ENCODE measurements at places on chromosomes 5 and 9. TPM values are rescaled to one million over a fixed set of nuclear protein-coding genes. Genes with fewer than 3 reads are reported as not detected.

The TLR4 gene
- polyA plus RNA-seq, result 3.8 TPM

The CCDC183 gene
- polyA plus RNA-seq, result 3.8 TPM

The CSNK1G3 gene
- 5.8 TPM for polyA plus RNA-seq

The SARDH gene
- 1.7 TPM for polyA plus RNA-seq

The SPATA31E1 gene
- polyA plus RNA-seq, result not detected

The ACTBL2 gene
- not detected for polyA plus RNA-seq

The SGTB gene
- polyA plus RNA-seq, result 2.6 TPM

The C9orf153 gene
- polyA plus RNA-seq, result 0.18 TPM

The SOX30 gene
- polyA plus RNA-seq, result 0.41 TPM

The PCDHA5 gene
- 0.02 TPM for polyA plus RNA-seq

The JAKMIP2 gene
- 0.32 TPM for polyA plus RNA-seq

The PCDHB2 gene
- polyA plus RNA-seq, result 0.59 TPM

- DNase-seq, result no peak
These were observed 189.5 kb downstream of the SEC61B start for GRCh38 chr9:99411479-99412115.

DNA sequence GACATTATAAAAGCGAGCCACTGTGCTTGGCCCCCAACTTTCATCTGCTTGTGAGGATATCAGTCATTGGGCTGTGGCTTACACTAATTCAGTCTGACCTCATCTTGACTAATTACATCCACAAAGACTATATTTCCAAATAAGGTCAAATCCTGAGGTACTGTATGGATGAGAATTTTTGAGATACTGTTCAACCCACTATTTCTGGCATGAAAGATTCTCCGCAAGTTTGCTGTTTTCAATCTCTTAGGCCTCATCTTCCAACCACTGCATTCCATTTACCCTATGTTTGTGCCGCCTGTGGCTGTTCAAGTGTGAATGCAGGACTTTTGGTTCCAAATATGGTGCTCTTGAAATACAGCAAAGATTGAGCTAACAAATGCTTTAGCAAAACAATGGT lies 400.9 kb upstream of the SGCD start:
- DNase-seq, result no peak

GRCh38 chr5:149551227-149552037 lies at the start of gene CSNK1A1:
Gene CSNK1A1 (minus strand): TSS chr5:149551439. CDS start chr5:149550964, 475 bp downstream.
- DNase-seq, result peak; percentile 98

DNA sequence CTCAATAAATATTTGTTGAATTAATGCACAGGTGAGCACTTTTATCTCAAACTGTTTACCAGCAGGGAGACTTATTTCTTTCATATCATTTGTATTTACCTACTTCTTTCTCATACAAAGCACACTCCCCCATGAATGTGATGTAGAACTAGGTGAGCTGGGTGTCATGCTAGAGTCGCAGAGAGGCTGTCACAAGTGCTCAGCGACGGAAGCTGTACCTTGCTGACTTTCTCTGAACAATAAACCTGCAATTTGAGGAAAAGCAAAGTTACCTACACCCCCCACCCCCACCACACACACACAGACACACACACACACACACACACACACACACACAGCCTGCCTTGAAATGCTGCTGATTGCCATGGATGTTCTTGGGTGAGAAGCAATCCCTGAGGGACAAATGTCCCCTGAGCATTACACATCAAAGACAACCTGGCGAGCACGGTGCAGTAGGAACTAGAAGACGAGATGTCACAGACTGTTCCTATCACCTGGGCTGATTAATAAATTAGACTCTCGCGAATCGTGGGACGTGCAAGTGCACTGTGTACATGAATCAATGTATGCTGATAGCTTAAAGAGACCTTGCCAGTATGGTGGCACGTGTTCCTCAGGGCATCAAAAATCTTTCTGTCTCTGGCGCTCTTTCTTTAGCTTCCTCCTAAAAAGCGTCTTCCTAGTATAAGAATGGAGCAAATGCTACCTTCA lies 66.1 kb downstream of the BRINP1 start:
- no peak for DNase-seq

DNA sequence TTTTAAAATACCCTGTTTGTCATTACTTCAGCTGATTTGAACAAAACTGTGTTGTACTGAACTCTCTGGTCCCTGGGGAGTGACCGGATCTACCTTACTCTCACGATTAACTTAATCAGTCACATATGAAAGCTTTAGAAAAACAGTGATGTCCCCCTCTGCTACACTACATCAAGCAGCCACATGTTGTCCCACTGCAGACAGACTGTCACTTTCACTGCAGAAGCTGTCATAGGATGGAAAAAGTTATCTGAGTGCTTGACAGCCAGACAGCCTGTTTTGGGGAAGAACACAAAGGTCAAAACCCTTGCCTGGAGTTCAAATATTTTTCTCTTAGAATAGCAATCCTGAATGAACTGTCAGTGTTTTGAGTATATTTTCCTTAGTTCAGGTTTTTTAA lies 546.4 kb downstream of the DTWD2 start:
- DNase-seq, result no peak

- DNase-seq, result no peak
These were observed 5.6 kb upstream of the ABLIM3 start for GRCh38 chr5:149135536-149136201.

- DNase-seq, result no peak
These were observed 778.9 kb upstream of the ZNF608 start for GRCh38 chr5:125525356-125525755.

DNA sequence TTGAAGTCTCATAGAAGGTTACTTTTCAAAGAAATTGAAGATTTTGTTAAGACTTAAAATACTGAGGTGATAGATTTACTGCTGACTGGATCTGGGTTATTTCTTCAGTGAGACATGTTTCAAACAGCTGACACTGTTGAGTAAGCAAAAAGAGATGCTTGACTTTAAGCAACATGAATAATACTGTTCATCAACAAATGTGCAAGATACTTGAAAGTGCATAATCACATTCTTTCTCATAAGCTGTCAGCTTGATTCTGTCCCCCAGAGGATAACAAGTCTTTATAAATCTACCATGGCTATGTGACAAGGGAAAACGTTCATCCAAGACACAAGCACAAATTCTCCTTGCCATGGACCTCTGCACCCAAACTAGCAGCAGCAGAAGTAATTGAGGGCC lies 260.1 kb upstream of the CDH18 start:
- no peak for DNase-seq

GRCh38 chr9:104748359-104749031 lies 1.0 kb downstream of the NIPSNAP3A start:
- peak; percentile 24 for DNase-seq

DNA sequence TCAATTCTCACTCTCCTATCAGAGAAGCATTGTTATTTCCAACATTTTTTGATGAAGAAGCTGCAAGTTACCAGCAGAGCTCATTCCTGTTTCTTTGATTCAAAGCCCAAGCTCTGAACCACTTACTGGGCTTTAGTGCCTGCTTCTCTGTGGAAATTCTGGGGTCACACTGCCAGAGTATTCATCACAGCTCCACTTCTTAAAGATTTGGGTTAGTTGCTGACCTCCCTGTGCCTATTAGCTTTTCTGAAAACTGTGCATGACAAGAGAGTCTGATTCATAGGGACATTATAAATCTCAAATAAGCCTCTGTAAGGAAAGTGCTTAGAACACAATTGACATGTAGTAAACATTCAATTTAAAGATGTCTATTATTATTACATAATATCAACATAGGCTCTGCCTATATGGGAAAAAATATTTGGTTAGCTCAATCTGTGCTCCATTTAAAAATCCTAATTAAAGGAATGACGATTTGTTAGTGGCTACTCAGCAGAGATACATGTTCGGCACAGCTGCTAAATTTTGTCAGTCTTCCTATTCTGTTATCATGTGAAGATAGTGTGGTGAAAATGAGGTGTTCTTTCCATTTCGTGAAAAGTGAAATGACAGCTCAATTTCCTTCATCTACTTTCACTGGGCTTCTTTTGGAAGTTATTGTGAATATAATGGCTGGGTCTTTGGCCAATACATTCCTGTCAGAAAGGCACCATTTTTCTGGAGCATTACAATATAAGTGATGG lies 293.0 kb downstream of the KCTD16 start:
- DNase-seq, result no peak

DNA sequence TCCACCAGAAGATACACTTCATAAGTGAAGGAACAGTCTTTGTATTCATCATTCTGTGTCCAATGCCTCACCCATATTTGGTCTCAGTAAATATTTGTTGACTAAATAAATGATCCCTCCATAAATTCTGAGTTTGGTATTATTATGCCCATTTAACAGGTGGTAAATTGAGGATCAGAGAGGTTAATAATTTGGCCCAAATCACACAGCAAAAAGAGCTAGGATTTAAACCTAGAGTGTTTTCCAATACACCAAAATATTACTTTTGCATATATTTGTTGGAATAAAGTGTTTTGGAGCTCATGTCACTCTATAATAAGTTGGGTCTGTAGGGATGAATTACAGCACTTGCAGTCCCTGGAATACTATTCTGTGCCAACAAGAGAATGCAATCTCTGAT lies 470.3 kb downstream of the ARHGEF28 start:
- no peak for DNase-seq

DNA sequence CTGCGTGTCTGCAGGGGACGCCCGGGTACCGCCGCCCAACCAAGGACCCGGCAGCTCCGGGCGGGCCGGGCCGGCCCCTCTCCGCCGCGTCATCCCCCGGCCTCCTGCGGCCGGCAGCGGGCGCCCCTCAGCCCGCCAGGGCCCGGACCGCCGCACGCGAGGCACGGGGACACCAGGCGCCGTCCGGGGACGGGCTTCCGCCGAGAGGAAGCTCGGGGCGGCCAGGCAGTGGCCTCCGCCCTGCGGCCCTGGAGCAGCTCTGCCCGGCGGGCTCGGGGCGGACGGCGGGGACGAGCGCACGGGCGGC lies 373 bp downstream of the FBXW5 start:
- DNase-seq, result no peak

GRCh38 chr5:167228134-167228533 lies 1063.3 kb upstream of the WWC1 start:
- no peak for DNase-seq

DNA sequence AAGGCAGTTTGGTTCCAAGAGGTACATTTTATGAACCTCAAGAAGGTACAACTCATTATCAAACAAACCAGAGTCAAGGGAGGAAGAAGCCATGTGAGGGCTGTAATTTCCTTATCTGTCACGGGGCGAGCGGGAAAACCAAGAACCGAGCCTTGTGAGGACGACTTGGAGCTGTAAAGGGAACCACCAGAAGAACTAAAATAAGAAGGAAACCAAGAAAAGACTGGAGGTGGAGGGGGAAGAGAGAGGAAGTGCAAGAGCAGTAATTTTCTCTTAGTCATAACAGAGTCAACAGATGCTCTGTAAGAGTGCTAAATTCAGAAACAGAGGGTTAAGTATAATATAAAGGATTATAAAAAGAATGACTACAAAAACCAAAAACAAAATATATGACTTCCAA lies 127.1 kb downstream of the DIRAS2 start:
- DNase-seq, result no peak

GRCh38 chr9:35205340-35205739 lies 43.5 kb downstream of the UNC13B start:
- DNase-seq, result no peak

GRCh38 chr5:120443607-120444006 lies 20.5 kb upstream of the PRR16 start:
- no peak for DNase-seq

DNA sequence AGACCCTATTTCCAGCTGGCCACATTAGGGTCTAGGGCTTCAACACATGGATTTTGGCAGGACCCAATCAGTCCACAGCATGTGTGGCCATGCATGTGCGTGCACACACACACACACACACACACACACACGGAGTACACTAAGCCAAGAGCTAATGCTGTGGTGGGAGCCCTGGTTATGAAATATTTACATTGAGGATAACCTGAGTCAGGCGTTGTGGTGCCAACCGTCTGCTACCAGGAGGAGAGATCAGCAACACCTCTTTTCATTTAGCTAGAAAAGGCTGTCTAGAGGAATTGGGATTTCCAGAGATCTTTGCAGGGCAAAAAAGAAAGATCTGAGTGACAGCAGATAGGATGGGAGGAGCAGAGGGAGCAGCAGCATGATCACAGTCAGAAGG lies 141.5 kb downstream of the TRPM3 start:
- no peak for DNase-seq

- DNase-seq, result no peak
These were observed 109.4 kb downstream of the CDC42SE2 start for GRCh38 chr5:131373265-131373664.

- DNase-seq, result no peak
These were observed 61.4 kb downstream of the ARHGEF28 start for GRCh38 chr5:73687357-73687756.

DNA sequence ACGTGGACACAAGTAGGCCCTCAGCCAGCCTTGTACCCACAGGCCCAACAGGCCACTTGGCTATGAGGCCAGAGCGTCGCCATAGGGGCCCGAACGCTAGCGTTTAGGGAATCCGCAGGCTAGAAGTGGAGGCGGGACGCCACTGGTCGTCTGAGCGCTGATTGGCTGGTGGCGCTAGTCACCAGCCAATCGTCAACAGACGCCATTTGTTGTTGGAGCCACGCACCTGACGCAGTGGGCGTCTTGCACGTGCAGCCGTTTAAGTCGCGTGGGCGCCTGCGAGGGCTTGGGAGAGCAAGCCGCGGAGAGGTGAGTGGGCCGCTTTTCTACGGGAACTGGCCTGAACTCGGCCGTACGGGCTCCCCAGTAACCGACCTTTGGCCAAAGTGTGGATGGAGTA lies at the start of gene DDX4:
Gene DDX4 (plus strand): TSS at position 269 of the 400 bp plus-strand sequence. CDS start 903 bp downstream, outside the sequence.
- no peak for DNase-seq

GRCh38 chr5:178208540-178209227 lies 4.4 kb downstream of the HNRNPAB start:
- DNase-seq, result no peak

DNA sequence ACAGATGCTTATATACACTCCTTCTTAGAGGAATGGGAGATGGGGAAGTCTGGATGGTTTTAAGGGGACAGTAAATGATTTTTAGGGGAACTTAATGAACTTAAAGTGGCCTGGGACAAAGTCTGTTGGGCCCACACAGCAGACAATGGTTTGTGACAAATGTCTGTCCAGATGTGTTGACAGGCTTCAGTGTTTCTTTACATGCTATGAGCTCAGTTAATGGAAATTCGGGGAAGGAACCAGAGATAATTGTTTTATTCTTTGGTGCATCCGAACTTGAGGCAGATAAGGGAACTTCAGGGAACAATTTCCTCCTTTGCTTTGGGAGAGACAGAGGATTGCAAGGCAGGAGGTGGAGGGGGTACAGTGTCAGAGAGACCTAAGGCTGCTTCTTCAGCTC lies 52.3 kb downstream of the NFIB start:
- DNase-seq, result no peak

DNA sequence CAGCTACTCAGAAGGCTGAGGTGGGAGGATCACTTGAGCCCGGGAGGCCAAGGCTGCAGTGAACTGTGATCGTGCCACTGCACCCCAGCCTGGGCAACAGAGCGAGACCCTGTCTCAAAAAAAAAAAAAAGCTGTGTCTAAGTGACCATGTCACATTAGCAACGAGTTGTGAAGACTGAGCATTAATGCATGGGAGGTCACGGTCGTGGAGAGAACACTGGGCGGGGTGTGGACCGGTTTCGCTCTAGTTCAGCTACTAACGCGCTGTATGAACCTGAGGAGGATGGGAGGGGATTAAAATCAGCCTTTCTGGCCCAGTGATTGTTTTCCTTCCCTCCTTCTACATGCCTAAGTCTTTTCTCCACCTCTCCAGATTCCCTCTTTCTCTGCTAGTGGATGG lies 56.7 kb upstream of the CARTPT start:
- no peak for DNase-seq
